Astrocyte of the spinal cord (primary cell): ENCODE measurements at places on chromosomes 2 and 18.
A peak's percentile ranks its signal among the peaks of the same experiment; 100 is the strongest.

GRCh38 chr2:161172901-161173540, 12.8 kb downstream of the TANK start:
- DNase-seq = no peak

- DNase-seq = peak; percentile 42
Measured at GRCh38 chr18:13570856-13571495, 155.4 kb downstream of the FAM210A start.

- DNase-seq = peak; percentile 50
Measured at GRCh38 chr18:58268849-58269248, 224.8 kb downstream of the NEDD4L start.

DNA sequence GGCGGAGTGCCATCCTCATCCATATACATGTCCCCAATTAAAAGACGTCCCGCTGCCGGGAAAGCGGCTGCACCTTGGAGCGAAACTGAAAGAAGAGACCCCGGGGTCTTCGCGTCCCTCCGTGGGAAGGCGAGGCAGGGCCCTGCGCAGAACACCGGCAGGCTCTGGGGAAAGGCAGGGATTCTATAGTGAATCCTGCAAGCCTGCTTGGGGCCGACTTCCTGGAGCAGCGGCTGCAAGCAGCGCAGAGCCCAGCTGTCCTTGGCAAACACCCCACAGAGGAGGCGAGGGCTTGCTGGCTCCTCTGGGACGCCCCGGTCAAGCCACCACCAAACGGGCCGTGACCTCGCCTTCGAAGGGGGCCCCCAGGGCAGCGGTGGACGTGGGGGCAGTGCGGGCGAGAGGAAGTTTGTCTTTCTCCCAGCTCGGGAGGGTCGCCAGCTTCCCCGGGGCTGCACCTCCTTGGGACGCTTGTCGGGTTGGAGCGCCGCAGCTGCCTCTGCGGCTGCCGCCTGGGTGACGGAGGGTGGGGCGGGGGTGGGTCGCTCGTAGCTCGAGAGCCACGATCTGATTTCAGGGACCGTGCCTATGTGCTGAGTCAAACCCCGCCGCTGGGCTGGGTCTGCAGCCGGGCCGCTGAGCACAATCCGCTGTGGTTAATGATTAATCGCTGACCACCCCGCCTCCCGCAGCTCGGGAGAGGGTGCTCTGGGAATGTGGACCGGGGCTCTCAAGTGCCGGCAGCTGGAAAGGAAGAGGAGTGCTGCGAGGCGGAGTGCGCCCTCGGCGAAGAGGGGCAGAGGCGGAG, 486 bp upstream of the GPR39 start:
- peak; percentile 98 for DNase-seq

- no peak for DNase-seq
Measured at GRCh38 chr2:236545248-236545658, 24.4 kb upstream of the ACKR3 start.
